ENCODE measurements at places on chromosomes 2 and 18. TPM values are rescaled to one million over a fixed set of nuclear protein-coding genes. Genes with fewer than 3 reads are reported as not detected.

TYMS gene
- 2.5 TPM for total RNA-seq

CHST9 gene
- total RNA-seq, result not detected

GKN1 gene
- not detected for total RNA-seq

NIFK gene
- total RNA-seq, result 55.0 TPM

BARD1 gene
- 7.0 TPM for total RNA-seq

LYG2 gene
- total RNA-seq, result not detected

PROKR1 gene
- total RNA-seq, result not detected

NMUR1 gene
- not detected for total RNA-seq

KCNG3 gene
- not detected for total RNA-seq

TUBA4B gene
- not detected for total RNA-seq

CPO gene
- total RNA-seq, result not detected

C2orf49 gene
- 32.8 TPM for total RNA-seq

RHOB gene
- total RNA-seq, result 150 TPM

SCN7A gene
- 0.16 TPM for total RNA-seq

MATN3 gene
- 1.2 TPM for total RNA-seq

GAREM2 gene
- 1.2 TPM for total RNA-seq

ANKRD44 gene
- total RNA-seq, result 6.0 TPM

PAX3 gene
- 2.2 TPM for total RNA-seq

PIAS2 gene
- total RNA-seq, result 38.9 TPM
